ENCODE measurements at places on chromosomes 5 and 9. TPM values are rescaled to one million over a fixed set of nuclear protein-coding genes. Genes with fewer than 3 reads are reported as not detected.
A peak's percentile ranks its signal among the peaks of the same experiment; 100 is the strongest.

- no peak overlapping the region for H3K27ac ChIP-seq
- no peak for DNase-seq
- no peaks in the 10 kb centered on the region for H3K36me3 ChIP-seq
- H3K4me3 ChIP-seq: no peak overlapping the region
Measured at GRCh38 chr9:68777070-68777763, 72.2 kb downstream of the PIP5K1B start.

Gene GPX3
- 607 TPM for total RNA-seq

DNA sequence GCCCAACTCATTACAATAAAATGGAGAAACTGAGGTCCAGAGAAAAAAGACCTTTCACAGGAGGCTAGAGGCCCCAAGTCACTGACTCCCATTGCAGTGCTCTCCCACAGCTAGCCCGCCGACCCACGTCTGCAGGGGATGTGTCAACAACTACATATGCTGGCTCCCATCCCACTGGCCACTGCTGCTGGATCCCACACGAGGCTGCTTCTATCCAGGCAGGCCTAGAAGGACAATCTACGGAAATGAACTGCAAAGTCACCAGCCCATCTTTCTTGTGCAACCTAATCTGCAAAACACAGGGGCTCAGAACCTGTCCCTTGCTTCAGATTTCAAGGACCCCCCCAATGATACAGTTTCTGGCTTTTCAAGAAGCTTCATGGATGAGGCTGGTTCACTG lies 24.0 kb downstream of the RAPGEF1 start:
- H3K27ac ChIP-seq: peak overlapping the region; percentile 77
- no peaks in the 10 kb centered on the region for H3K27me3 ChIP-seq
- H3K4me1 ChIP-seq: peaks cover 54% of the 10 kb centered on the region
- no peak overlapping the region for H3K4me3 ChIP-seq

Gene PCDHGB5
- total RNA-seq: 3.0 TPM

GRCh38 chr5:54743997-54744788 lies 226.6 kb downstream of the SNX18 start:
- H3K27me3 ChIP-seq: no peaks in the 10 kb centered on the region
- peak overlapping the region; percentile 46 for H3K27ac ChIP-seq
- DNase-seq: no peak
- no peak overlapping the region for H3K4me3 ChIP-seq
- no peaks in the 10 kb centered on the region for H3K36me3 ChIP-seq

Gene COL27A1
- 0.87 TPM for total RNA-seq

DNA sequence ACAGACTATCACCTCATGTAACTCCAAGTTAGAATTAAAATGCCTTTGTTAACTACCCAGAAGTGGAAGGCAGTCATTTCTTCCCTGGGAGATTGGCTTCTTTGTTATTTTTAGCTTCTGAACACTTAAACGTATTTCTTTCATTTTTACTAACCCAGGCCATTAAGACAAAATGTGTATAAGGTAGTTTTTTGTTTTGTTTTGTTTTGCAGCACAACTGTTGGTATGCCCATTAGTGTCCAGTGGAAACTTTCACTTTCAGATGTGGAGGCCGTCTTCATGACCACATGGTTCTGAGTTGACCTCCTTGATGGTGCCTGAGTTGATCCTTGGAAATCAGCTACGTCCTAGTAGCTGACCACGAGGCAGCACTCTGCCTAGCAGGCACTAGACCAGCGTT lies 264.6 kb upstream of the ZNF608 start:
- no peaks in the 10 kb centered on the region for H3K4me1 ChIP-seq
- no peaks in the 10 kb centered on the region for H3K36me3 ChIP-seq
- no peak overlapping the region for H3K27ac ChIP-seq
- no peak for DNase-seq
- no peak overlapping the region for H3K4me3 ChIP-seq

- no peaks in the 10 kb centered on the region for H3K36me3 ChIP-seq
- H3K4me1 ChIP-seq: peaks cover 21% of the 10 kb centered on the region
- no peak for DNase-seq
- H3K27ac ChIP-seq: no peak overlapping the region
Measured at GRCh38 chr5:154284433-154284832, 93.9 kb downstream of the GALNT10 start.

DNA sequence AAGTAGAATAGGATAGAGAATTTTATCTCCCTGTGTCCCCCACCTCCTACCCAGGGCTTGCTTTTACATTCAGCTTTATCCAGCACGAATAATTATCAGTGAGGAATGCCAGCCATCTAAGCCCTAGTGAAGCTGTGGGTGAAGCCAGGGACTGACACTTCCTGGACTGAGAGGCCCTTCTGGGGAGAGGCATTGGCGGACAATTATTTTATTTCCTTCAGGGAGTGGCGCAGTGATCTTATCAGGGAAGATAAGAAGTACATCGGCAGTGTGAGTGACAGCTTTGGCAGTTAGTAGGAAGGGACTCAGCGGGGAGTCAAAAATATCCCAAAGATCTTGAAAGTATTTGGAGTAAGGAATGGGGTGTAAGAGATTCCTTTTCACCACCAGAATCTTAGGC lies 34.9 kb upstream of the RPS23 start:
- H3K36me3 ChIP-seq: no peaks in the 10 kb centered on the region
- H3K27ac ChIP-seq: no peak overlapping the region
- no peaks in the 10 kb centered on the region for H3K4me1 ChIP-seq
- DNase-seq: no peak

DNA sequence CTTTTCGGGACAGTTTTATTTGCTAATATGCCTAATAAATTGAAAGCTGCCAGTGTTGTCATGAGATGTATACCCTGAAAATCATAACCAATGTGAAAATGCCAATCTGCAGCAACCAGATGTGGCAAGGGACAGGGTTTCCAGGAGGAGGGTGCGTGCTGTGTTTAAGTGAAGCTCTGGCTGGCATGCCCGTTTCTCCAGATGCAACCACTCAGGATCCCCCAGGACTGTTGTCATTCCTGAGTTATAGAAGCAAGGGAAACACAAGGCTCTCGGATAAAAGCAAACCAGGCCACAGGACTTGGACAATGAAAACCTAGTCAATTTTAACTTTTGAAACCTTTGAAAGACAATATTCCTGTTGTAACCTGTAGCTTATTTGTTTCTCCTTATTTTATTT lies 360.2 kb downstream of the SLIT3 start:
- no peaks in the 10 kb centered on the region for H3K27me3 ChIP-seq
- no peaks in the 10 kb centered on the region for H3K4me1 ChIP-seq
- H3K36me3 ChIP-seq: no peaks in the 10 kb centered on the region
- no peak overlapping the region for H3K27ac ChIP-seq

Gene CBY3
- total RNA-seq: not detected

Gene OR1J2
- not detected for total RNA-seq

DNA sequence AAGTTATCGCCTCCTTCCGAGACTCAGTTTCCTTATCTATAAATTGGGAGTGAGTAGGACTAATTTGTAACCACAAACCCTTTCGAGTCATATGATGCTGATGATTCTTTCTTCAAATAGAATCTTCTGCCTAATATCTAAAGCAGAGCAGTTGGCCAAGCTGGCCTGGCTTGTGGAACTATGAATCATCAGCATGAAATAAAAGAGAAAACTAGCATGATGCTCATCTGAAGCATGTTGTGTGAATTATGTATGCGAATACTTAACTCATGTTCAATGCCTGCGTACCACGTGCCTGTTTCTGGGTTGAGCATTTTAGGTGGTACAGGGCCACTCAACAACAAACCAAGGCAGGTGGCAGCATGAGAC lies 15.0 kb upstream of the ORM1 start:
- no peak for DNase-seq
- H3K4me3 ChIP-seq: no peak overlapping the region
- H3K27ac ChIP-seq: no peak overlapping the region
- H3K27me3 ChIP-seq: no peaks in the 10 kb centered on the region
- H3K36me3 ChIP-seq: no peaks in the 10 kb centered on the region

Gene AHRR
- 0.18 TPM for total RNA-seq

DNA sequence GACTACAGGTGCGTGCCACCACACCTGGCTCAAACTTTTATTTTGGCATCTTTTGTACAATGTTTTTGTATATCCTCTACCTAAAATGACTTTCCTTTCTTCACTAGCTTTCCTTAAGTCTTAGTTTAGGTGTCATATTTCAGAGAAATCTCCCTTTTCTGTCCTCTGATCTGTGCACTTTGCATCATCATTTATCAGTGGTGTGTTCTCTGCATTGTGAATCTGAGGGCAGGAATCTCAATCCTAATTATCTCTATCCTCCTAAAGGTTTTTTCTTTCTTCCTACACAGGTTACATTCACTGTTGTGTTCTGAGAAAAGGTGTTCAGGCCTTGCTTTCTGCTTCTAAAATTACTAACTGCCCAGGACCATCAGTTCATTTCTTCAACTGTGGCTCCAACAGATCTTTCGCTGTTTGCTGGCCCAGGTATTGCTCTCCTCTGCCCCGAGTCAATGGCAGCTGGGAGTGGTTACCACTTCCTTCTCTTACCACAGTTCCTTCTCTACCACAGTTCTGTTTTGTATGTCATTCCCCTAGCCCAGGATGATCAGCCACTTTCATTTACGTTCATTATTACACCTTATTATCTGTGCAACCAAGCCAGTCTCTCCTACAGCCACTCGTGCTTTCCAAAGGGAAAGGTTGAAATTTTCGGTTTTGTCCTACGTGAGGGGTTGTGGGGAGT lies 14.0 kb downstream of the TGFBR1 start:
- no peaks in the 10 kb centered on the region for H3K36me3 ChIP-seq
- H3K27ac ChIP-seq: no peak overlapping the region

Data from gastrocnemius medialis (tissue), 4 donors.